ENCODE measurements at places on chromosomes 7 and 10.

DNA sequence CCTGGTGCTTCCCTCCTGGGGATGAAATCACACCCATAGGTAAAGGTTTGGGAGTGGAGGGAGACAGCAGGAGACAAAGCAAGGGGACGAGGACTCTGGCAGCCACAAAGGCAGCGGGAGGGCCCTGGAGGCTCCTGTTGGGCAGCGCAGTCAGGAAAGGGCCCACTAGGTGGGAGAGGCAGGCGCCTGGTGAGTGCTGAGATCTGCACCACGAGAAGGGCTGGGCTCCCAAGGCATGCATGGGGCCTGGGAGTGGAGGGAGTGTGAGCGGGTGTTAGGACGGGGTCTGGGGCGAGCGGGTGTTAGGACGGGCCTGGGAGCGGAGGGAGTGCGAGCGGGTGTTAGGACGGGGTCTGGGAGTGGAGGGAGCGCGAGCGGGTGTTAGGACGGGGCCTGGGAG lies 13.0 kb downstream of the GET4 start:
- DNase-seq, result no peak

GRCh38 chr10:89795840-89796239 lies 94.5 kb downstream of the KIF20B start:
- DNase-seq, result no peak

- no peak for DNase-seq
Measured at GRCh38 chr10:47369251-47369894, 14.7 kb downstream of the ZNF488 start.

- DNase-seq, result no peak
Measured at GRCh38 chr7:93161181-93161762, 13.1 kb upstream of the SAMD9L start.

DNA sequence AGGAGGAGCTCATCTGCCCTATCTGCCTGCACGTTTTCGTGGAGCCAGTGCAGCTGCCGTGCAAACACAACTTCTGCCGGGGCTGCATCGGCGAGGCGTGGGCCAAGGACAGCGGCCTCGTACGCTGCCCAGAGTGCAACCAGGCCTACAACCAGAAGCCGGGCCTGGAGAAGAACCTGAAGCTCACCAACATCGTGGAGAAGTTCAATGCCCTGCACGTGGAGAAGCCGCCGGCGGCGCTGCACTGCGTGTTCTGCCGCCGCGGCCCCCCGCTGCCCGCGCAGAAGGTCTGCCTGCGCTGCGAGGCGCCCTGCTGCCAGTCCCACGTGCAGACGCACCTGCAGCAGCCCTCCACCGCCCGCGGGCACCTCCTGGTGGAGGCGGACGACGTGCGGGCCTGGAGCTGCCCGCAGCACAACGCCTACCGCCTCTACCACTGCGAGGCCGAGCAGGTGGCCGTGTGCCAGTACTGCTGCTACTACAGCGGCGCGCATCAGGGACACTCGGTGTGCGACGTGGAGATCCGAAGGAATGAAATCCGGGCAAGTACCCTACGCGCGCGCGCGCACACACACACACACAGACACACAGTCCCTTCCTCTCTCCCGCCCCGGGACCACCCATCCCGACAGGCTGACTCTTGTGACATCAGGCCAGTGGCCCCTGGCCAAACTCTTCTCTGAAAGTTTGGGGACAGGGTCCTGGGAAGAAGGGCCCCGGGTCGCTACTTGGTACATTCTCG lies 538 bp downstream of the TRIM8 start:
- peak; percentile 66 for DNase-seq

GRCh38 chr7:143257501-143257900 lies 5.7 kb upstream of the GSTK1 start:
- DNase-seq, result no peak

DNA sequence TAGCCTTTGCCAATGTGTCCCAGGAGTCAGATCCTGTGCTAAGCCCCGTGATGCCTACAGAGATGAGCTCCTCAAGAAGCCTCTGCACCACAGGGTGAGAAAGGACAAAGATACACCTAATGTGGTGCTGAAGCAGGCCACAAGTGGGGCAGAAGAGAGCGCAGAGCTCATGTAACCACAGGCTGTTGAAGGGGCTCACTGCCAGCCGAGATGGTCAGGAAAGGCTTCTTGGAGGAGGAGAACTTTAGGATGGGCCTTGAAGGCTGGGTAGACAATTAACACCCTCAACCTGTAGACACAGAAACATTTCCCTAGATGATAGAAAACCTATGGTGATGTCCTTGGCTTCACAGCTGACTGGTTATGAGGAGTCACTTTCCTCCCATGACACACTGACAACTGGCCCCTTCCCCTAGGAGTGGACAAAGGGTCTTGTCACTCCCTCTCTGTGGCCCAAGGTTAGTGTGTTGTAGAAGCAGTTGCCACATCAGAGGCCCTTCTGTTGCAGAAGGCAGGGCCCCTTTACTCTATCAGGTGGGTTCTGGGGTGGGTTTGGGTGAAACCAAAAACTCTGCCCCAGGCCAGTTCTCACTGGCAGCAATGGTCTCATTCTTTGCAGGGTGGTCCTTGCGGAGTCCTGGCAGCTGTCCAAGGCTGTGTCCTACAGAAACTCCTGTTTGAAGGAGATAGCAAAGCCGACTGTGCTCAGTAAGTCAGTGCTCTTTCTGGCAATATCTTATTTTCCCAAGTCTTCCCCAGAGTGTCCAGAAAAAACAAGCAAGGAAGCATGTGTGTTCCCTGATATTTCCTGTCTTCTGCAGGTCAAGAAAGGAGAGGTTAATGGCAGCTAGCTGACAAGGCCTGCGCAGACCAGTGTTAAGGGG lies 69.2 kb downstream of the MINDY4 start:
- DNase-seq, result no peak

DNA sequence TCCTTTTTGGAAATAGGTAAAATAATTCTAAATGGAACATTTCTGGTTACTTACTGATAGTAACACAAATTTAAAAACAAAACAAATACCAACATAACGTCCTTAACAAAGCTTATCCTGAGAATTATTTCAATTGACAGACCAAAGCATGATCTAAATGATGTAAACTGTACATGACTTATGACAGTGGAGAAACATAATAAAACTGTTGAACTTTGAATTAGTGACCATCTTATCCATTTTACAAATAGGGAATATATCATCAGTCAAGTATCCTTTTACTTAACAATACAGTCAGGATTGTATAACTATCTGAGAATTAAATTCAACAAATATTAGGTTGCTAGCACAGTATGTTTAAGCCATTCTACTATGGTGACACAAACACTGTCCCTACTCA lies 2.4 kb downstream of the IPMK start:
- DNase-seq, result no peak

GRCh38 chr7:139630643-139631519 lies 107.4 kb downstream of the CLEC2L start:
- DNase-seq, result no peak

DNA sequence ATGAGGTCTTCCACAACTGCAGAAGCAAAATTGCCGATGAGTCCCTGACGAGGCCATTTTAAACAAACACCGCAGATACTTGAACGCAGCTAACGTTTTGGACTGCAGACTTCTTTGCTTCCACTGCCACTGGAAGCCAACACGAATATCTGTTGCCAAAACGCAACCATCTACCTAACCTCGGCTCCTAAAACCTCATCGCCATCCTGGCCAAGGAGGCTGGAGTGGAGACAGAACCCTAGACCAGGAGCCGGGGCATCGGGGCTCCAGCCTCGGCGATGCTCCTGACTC lies 493 bp downstream of the WDR91 start:
- no peak for DNase-seq

DNA sequence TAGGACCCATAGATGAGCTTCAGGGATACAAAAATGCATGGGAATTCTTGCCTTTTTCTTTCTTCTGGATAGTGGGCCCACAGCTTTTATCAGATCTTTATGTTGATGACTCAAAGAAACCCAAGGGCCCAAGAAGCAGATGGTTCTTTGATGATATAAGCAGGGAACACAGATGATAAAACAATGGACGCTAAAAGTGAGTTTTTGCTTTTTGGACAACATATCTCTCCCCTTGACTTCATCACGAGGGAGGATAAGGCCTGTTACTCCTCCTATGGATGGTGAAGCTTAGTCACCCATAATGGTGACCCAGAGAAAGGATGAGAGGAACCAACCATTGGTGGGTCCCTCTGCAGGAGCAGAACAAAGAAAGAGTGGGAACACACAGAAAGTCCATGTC lies 6.5 kb upstream of the OGA start:
- no peak for DNase-seq

DNA sequence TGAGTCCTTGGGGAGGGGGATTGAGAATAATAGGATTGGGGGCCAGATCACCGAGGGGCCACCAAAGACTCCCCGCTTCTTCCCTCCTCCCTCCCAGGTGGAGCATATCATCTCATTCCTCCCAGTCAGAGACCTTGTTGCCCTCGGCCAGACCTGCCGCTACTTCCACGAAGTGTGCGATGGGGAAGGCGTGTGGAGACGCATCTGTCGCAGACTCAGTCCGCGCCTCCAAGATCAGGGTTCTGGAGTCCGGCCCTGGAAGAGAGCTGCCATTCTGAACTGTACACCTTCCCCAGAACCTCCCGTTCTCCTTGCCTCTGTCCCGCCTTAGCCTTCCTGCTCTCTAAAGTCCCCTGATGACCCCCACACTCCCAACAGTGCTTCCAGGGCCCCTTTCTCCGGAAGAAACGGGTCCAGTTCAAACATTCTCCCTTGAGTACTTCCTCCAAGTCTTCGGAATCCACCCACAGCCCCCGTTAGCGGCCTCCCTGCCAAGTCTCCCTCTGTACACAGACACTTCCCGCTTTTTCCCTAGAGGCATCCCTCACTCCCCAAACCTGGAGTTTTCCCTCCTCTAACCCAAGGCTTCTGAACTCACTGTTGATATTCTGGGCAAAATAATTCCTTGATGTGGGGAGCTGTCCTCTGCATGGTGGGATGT lies 4.1 kb downstream of the FBXO24 start:
- peak; percentile 35 for DNase-seq

- DNase-seq, result no peak
Measured at GRCh38 chr10:103502849-103503660, 9.6 kb downstream of the NEURL1 start.

GRCh38 chr10:117168729-117169128 lies 28.6 kb upstream of the KCNK18 start:
- no peak for DNase-seq

GRCh38 chr7:1948887-1949680 lies 279.0 kb downstream of the ELFN1 start:
- no peak for DNase-seq

- DNase-seq, result no peak
Measured at GRCh38 chr10:110335314-110336064, 30.8 kb upstream of the SMNDC1 start.

DNA sequence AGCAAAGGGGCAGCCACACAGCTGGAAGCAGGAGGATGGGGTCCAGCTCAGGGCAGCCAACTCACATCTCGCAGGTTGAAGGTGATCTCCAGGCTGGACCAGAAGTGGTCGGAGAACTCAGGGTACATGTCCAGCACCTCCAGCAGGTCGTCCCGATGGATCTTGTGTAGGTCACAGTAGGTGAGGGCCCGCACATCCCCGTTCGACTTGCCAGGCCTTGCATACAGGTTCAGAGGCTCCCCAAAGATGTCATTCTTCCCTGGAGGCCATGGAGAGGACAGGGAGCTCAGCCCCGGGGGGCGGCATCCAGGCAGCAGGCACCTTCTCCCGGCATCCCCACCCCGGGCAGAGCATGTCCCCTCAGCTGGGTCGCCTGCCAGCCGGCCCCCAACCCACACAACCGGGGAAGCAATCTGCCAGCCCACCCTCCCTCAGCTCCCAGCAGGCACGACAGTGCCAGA lies 29.3 kb downstream of the KCNH2 start:
- DNase-seq, result no peak

DNA sequence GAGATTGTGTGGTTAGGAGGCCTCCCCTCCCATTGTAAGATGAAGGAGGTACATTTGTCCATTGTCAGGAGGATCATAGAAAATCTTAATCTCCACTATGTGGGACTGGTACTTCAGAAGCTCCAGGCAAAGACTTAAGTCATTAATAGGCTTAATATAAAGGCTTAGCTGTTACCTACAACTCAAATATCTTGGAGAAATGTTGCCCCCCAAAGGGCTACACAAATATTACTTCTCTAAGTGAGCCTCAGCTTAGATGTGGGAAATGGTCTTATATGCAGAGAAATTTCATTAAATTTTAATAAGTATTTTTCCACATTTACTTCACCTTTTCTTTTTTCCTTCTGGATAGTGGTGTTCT lies 27.2 kb downstream of the TAS2R41 start:
- DNase-seq, result peak; percentile 40

DNA sequence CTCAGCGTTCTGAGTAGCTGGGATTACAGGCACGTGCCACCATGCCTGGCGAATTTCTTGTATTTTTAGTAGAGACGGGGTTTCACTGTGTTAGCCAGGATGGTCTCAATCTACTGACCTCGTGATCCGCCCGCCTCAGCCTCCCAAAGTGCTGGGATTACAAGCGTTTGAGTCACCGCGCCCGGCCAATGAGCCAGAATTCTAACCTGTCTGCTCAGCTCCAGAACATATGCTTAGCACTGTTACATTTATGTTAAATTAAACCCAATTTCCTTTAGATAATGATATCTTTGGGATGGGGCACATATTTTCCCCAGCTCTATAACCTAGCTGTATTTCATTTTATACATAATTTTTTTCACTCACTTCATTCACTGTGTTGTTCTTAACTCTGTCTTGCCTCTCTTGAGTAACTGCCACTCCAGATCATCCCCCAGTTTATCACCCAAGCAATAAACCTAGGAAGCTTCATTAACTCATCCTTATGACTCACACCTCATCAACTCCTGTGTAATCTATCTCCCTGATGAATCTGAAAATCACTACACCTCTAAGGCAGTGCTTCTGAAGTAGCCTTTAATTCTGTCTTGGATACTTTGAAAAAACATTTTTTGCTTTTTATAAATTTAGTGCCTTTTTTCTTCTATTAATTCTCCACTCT lies 559.7 kb upstream of the ZWINT start:
- DNase-seq, result no peak

DNA sequence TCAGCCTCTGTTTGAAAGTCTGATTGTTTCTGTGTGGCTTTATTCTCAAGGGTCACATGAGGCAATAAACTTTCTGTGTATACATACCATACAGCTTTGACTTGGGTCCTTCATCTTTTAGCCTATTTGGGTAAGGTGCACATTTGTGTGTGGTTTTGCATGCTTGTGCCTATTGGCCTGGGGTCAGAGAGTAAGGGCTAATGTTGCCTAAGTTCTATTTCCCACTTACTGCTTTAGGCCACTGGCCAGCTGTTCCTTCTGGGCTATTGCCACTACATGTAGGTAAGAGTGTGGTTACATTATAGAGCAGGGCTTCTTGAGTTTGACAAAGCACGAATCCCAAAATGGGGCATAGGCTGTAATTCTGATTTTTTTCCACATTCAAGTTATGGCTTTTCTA lies 21.8 kb downstream of the BBIP1 start:
- no peak for DNase-seq

GRCh38 chr10:111748184-111748583 lies 435.4 kb downstream of the GPAM start:
- no peak for DNase-seq

DNA sequence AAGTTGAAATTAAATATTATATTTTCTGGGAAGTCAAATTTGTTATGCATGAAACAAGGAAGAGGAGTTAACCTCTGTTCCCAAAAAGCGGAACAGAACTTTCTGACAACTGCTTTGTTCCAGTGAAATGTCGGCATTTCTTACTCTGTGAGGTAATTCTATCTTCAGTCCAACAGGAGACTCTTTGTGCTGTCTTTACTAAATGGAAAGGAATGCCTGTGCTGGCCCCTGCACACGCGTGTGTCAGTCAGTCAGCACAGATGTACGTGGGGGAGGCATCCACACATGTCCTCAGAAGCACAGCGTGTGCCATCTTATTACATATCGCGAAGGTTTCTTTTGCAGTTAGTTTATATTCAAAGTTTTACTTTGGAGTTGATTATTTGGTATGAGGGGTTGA lies 37.5 kb downstream of the NET1 start:
- peak; percentile 76 for DNase-seq

GRCh38 chr7:134771111-134771510 lies 8.3 kb upstream of the CALD1 start:
- DNase-seq, result no peak

Data from fibroblast of skin of scalp (primary cell).